Lung microvascular endothelial cell (primary cell): ENCODE measurements at places on chromosomes 7 and 10.

GRCh38 chr7:98309566-98309965, 28.1 kb downstream of the BRI3 start:
- no peak for DNase-seq

GRCh38 chr10:68212721-68213352, 19.1 kb downstream of the ATOH7 start:
- peak; percentile 28 for DNase-seq

DNA sequence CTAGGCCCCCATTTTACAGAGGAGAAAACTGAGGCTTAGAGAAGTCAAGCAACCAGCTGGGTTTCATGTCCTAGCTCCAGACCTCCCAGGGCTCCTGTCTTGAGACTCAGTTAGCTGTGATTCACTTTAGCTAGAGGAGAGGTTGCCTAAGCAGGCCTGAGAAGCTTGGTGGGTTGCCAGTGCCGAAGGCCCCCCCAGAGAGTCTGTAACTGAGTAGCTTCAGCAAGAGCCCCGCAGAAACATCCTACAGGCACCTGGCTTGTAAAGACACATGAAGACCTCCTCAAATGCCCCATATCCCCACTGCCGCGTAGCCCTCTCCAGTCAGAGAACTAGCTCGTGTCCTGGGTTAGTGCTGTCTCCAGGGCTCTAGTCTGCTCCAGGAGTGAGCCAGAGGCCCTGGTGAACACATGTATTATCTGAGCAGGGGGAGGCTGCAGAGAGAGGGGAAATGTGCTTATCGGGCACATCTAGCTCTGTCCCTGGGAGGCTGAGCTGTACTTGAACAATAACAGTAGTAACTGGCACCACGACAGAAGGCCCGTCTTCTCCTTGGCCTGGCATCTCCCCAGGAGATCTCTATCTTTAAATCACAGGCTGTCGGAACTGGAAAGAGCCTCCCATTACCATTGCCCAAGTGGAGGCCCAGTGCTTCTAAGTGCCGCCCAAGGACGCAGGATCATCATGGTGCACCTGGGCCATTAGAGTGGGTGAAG, 28.9 kb downstream of the UNC5B start:
- peak; percentile 81 for DNase-seq

DNA sequence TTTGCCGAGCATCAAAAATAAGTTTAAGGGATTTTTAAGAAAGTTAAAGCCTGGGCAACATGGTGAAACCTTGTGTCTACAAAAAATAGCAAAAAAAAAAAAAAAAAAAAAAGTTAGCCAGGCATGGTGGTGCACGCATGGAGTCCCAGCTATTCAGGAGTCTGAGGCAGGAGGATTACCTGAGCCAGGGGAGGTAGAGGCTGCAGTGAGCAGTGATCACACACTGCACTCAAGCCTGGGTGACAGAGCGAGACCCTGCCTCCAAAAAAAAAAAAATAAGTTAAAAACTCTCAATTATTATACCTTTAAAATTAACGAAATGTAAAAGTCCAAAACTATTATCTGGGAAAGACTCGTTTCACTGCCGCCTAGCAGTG, 35.0 kb upstream of the DAGLB start:
- DNase-seq: no peak

DNA sequence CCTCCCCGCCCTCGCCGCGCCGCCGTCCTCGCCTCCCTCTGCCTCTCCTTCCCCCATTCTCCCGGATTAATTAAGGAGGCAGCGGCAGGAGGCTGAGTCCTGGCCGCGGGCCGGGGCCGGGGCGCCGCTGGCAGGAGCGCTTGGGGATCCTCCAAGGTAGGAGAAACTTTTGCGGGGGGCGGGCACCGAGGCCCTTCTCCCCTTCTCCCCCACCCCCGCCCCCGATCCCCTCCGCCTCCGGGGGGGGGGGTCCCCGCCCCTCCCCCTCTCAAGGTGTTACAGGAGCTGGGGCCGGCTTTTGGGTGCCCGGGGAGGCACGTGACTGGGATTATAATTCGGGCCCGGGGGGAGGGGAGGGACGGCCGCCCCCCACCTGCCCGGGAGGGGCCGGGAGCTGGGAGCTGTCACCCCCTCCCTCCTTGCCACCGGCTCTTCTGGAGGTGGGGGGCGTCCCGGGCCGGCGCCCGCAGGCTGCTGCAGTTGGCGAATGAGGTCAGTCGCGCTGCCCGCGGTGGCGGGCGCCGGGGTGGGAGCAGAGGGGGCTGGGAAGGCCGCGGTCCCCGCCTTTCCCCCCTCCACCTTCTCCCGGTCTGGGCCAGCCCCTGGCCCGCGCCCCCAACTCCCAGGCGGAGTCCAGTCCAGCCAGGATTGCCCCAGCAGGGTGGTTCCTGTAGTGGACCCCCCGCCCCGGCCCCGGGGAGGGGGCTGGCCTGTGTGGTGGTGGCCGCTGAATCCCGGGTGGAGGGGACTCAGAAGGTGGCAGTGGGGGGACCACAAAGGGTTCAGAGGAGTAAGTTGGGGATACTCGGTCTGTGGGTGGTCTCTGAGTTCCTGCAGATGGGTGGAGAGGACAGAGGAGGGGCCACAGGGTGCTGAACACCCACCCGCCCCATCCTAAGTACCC, 567 bp downstream of the GTF2IRD1 start:
- no peak for DNase-seq

GRCh38 chr7:111958896-111959295, 247.3 kb downstream of the DOCK4 start:
- peak; percentile 41 for DNase-seq

- no peak for DNase-seq
Observed at GRCh38 chr7:39825401-39825980, 124.6 kb upstream of the CDK13 start.

DNA sequence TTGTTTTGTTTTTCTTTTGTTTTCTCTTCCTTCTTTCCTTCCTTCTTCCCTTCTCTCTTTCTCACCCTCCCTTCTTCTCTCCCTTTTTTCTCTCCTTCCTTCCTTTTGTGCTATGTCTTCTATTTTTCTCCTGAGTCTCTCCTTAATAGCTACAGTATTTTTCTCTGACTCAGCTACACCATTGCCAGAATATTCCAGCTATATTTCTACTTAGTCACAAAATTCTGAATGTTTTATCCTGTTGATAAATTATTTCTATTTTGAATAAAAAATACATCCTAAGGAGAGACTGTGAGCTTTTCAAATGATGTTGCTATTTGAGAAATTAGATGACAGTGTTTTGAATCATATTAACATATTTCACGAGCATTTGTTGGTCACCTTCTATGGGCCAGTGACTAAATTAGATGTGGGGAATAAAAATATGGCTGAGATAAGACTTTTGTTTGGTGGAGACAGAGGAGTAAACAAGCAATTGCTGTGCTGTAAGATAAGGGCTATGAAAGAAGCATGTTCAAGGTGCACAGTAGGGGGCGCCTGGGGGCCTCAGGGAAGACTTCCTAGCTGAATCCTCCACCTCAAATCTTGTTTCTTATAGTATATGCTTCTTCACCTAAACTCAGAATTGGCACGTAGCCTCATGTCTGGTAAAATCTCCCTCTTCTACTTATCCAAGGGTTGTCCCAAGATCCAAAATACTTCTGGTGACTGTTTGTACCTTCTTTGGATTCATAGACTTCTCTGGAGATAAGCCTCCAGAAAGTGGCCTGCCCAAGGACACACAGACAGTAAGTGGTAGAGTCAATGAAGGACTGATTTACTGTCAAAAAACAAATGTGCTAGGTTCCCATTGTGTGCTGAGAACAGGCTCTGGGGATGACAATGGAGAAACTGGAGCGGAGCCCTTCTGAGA, 115.5 kb upstream of the CREB5 start:
- DNase-seq: peak; percentile 41

GRCh38 chr10:77926566-77927401, at the start of gene DLG5:
Gene DLG5 (minus strand): TSS chr10:77926755. CDS start chr10:77926520, 235 bp downstream.
- DNase-seq: peak; percentile 51

DNA sequence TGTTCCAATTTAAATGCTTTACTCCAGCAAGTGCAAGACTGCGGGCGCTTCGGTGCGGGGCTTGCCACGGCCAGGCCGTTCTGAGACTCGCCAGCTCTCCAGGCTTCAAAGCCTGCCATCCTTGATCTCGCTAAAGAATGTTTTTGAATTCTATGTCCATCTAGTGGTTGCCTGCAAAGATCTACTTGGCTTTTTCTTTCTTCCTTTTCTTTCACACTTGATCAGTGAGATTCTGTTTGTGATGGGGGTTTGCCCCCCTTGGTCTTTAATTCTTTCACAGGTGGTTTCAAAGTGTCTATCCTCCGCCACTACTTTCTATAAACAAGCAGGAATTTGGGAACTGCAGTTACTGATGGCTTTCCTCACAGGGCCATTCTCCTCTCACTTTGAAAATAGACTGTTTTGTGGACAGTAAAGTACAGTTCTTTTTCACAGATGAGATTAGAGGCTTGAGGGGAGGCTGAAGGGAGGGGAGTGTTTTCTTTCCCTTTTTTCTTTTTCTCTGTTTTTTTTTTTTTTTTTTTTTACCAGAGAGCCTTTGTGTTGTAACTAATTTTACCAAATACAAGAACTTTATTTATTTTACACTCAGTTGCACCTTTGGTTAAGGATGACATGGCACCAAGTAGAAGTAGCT, 15.2 kb upstream of the FBXW4 start:
- peak; percentile 1 for DNase-seq

DNA sequence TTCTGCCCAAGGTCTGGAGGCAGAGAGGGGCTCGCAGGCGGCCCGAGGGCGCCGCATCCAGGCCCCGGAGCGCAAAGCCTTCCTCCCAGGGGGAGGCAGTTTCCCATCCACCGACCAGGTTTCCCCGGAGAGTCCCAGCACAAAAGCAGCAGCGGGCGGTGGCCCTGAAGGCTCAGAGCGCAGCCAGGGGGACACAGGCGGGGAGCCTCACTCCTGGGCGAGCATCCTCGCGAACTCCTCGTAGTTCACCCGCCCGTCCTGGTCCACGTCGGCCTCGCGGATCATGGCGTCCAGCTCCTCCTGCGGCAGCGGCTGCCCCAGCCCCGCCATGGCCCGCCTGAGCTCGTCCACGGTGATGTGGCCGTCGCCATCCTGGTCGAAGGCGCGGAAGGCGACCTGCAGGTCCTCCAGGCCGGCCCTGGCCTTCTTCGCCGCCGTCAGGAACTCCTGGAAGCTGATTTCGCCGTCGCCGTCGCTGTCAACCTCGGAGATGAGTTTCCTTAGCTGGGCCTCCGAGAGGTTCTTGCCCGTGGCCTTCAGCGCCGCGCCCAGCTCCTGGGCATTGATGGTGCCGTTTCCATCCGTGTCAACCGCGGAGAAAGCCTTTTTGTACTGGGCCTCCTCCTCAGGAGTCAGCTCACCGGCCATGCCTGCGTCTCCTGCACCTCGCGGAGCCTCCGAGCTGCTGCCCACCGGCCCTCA, 428 bp downstream of the CALML5 start:
- no peak for DNase-seq

DNA sequence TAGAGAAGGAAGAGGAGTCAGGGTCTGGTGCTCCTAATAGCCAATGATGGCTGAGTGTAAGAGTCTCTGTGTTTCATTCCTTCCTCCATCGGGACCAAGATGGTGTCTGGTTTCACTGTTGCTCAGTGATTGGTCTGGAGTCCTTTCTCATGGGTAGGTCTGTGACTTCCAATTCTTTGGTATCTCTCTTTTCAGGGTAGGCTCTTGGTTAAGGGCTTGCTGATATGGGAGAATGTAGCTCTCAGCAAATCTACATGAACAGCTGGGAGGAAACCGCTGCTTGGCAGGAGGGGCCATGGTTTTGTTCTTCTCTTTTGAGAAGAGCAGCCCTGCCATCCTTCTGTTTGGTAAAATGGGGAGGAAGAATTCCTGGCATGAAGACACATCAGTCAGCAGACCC, 209.1 kb upstream of the PODXL start:
- no peak for DNase-seq

DNA sequence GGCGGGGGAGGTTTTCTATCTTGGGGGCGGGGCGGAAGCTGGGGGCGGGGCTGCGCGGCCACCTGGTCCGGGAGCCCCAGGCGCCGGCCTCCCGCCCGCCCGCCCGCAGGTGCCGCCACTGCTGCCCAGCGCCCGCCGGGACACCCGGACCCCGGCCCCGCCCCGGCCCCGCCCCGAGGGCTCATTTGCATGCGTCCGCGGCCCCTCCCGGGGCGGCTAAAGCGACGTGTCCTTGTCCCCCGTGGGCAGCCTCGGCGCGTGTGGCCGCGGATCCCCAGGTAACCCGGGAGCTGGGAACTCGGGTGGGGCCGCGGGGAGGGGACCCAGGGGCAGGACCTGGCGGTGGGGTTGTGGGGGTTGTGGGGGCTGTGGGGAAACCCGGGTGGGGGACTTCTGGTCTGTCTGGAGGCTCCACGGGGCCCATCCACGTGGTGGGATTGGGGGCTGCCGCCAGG, at the start of gene BHLHA15:
Gene BHLHA15 (plus strand): TSS at position 219 of the 455 bp plus-strand sequence. CDS start 871 bp downstream, outside the sequence.
- peak; percentile 19 for DNase-seq

- no peak for DNase-seq
Observed at GRCh38 chr7:977326-978048, 2.1 kb upstream of the COX19 start.

- no peak for DNase-seq
Observed at GRCh38 chr10:128712661-128713400, 586.6 kb upstream of the MKI67 start.

GRCh38 chr7:18109762-18110161, 82.1 kb upstream of the PRPS1L1 start:
- no peak for DNase-seq

GRCh38 chr10:131743190-131744151, 157.3 kb upstream of the PPP2R2D start:
- DNase-seq: no peak

- DNase-seq: no peak
Observed at GRCh38 chr7:2638224-2638991, 6.6 kb downstream of the TTYH3 start.

- peak; percentile 29 for DNase-seq
Observed at GRCh38 chr10:119090968-119091367, 10.4 kb upstream of the EIF3A start.

GRCh38 chr7:103076764-103077163, 1.8 kb downstream of the ARMC10 start:
- no peak for DNase-seq

- DNase-seq: no peak
Observed at GRCh38 chr7:150610233-150610632, 22.0 kb downstream of the GIMAP6 start.

- no peak for DNase-seq
Observed at GRCh38 chr10:132145521-132146185, 41.1 kb upstream of the DPYSL4 start.

- no peak for DNase-seq
Observed at GRCh38 chr10:127207081-127207480, 10.7 kb upstream of the INSYN2A start.

GRCh38 chr10:116511365-116511764, 34.4 kb upstream of the PNLIP start:
- no peak for DNase-seq

GRCh38 chr7:37590824-37591223, 92.7 kb upstream of the GPR141 start:
- DNase-seq: no peak

DNA sequence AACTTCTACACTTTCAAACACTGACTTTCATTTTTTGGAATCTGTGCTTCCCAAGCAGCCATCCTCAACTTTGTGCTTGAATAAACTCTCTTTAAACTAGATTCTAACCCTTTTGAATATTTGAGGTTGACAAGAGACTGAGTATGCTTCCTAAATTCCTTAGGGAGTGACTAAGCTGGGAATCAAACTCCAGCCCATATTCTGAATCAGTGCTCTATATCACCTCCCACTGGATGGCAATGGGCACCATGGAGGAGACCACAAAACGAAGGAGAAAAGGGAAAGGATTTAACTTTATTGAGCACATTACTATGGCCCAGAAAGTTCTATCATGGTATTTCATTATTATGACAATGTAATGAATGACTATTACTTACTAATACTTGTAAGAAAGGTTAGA, 17.2 kb upstream of the SLC26A4 start:
- DNase-seq: no peak
